ENCODE measurements at places on chromosomes 7 and 10.

DNA sequence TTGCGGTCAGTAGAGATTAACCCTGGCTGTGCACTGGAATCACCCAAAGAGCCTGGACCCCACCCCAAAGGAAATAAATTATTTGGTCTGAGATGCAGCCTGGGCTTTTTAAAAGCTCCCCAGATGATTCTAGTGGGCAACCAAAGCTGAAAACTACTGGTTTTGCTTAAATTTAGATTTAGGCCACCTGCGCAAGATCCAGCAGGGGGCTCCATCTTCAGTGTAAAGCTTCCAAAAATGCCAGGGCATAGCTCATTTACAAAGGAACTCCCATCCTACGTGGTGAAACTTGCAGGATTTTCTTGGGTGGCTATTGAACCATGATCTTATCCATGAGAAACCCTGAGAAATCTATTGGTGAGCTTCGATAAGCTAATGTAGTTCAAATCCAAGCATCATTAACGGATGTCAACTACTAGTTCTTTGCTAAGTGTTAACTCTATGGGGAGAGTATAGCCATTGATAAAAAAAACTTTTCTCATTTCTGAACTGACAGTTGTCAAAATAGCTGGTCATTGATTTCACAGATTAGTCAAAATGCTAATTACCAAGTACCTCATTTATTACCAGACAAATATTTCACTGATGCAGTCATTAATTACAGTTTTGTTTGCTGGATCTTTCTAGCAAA is 315.3 kb downstream of the LHFPL3 start:
- DNase-seq, result no peak

DNA sequence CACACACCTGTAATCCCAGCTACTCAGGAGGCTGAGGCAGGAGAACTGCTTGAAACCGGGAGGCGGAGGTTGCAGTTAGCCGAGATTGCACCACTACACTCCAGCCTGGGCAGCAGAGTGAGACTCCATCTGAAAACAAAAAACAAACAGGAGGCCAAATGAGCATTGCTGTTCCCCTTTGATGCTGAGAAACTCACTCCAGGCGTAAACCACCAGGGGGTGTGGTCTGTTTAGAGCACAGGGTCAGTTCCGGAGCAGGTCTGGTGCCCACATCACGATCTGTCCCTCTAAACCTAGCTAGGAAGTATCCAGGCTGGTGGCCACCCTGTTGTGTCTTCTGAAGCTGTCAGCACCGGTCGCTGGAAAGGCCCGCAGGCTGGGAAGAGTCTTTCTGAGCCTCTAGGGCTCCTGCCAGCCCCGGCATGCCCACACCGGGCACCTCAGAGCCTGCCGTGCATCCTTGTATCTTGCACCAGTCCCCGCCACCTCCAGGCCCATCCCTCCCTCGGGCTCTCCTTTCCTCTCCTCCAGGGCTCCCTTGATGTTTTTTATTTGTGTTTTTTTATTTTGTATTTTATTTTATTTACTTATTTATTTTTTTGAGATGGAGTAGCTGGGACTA is 66.3 kb upstream of the SH2B2 start:
- no peak for DNase-seq

GRCh38 chr10:128420623-128421022 is 294.4 kb upstream of the MKI67 start:
- DNase-seq, result no peak

GRCh38 chr7:92460109-92460508 is 12.8 kb downstream of the GATAD1 start:
- DNase-seq, result no peak

DNA sequence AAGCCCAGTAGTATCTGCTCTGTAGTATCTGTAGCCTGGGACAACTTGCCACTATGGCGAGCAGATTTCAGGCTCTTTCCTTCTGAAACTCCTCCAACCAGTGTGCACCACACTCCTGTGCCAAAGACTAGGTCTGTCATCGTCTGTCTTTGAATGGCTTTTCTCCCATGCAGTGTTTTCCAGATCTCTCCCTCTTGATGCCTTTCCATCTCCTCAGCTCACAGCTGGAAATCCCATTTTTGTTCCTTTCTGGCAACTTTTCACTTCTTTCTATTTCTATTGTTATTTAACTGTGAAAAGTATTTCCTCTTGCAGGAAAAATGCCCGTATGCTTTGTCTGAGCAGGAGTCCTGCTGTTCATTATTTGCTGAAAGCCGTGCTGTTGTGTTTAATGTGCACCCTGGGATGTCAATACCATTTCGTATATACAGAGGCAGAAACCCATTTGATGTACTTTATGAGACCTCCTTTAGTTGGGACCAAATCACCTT is 373.7 kb downstream of the PHTF2 start:
- no peak for DNase-seq

GRCh38 chr10:26093229-26093628 is 123.3 kb upstream of the GAD2 start:
- DNase-seq, result no peak

GRCh38 chr7:47415318-47416212 is 166.3 kb downstream of the TNS3 start:
- no peak for DNase-seq

DNA sequence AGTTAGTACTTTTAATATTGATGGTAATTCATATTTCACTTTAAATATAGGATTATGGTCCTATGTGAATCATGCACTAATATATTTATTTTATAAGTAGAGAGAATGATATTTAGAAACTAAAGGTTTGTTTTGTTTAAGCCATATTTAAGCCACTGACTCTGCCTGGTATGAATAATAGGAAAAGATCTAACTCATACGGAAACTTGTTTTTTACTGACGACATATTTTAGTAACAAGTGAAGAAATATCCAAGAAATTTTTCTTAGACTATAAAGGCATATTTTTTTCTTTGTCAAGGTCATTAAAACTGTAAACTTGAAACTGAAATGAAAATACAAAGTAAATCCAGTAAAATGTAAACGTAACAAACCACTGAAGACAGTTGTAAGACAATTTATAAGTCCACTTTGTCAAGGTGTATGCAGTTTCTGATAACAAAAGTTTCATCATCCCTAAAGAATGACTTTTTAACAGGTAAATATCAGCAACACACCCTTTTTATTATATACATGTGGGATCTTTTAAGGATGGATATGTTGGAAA is 147.1 kb downstream of the PHF14 start:
- DNase-seq, result no peak

- DNase-seq, result no peak
These were observed 109.7 kb upstream of the ANLN start for GRCh38 chr7:36279926-36280315.

GRCh38 chr10:80414142-80414895 is 6.0 kb downstream of the PRXL2A start:
- no peak for DNase-seq

DNA sequence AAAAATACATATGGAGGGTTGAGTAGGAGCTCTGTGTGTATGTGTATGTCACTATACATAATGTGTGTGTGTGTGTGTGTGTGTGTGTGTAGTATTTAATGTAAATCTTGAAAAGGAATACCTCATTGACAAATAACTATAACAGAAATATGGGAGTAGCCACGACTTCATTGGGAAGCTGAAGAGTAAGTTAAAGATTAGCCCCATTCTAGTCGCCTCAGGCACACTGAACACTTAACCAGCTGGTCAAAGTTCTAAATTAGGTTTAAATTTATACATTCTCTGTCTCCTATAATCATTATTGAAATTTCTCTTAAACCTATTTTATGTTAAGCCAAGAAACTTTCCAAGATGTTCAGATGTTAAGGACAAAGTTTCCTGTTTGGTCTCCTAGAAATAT is 45.3 kb downstream of the FAM13C start:
- DNase-seq, result no peak
